Cerebellar nuclear complex (tissue), 1 donor: ENCODE measurements at places on chromosomes 13 and 19.

DNA sequence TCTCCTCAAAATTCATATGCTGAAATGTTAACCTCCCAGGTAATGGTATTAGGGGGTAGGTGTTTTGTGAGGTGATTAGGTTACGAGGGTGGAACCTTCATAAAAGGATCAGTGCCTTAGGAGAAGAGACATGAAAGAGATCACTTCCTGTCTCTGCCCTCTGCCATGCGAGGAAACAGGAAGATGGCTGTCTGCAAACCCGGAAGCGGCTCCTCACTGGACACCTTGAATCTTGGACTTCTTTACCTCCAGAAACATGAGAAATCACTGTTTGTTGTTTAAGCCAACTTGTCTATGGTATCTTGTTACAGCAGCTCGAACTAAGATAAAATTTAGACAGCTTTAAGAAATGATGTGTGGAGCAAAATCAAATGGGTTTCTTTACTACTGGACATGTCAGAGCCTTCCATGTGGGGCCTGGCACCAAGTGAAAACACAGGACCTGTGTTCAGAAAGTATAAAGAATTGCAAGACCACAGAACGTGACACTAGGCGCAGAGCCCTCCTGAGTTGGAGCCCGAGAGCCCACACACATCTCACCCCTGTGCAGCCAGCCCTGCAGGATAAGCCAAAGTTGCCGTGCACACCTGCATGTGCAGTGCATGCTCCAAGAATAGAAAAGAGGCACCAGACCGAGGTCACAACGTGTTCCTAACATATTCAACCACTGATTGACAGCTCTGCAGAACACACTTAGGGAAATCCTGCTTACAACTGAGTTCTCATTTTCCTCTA, 112.5 kb upstream of the UQCRFS1 start:
- DNase-seq, result no peak

DNA sequence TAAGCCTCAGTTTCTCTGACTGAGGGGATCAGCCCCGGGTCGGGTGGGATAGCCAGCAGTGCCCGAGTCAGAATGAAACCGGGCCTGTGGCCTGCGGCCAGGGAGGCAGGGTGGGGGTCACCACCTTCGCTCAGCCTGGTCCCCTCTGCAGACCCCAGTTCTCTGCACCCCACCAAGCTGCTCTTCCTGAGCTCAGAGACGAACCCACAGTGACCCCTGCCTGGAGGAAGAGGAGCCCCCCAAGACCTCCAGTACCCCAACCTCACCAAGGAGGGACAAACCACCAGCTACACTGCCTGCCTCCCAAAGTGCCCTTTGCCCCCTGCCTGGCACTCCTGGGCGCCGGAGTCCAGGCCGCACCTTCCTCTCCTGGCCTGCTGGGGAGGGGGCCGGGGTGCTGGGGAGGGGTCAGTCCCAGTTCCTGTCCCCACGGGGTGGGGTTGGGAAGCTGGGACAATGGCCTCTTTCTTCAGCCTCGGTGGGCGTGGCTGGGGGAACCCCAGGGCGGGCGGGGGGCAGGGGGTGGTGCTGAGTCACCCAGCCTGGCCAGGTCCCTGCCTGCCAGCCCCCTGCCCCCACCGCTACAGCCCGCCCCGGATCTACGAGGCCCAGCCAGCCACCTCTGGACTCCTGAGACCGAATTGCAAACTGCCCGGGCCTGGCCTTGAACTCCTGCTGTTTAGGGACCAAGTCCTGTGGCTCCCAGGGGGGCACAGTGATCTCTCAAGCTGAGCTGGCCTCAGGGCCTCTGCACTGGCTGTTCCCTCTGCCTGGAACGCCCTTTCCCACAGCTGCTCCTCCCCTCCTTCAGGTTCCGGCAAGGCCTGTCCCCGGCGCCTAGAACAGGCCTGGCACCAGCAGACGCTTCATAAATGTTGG, 14.3 kb downstream of the ZBTB7A start:
- no peak for DNase-seq

DNA sequence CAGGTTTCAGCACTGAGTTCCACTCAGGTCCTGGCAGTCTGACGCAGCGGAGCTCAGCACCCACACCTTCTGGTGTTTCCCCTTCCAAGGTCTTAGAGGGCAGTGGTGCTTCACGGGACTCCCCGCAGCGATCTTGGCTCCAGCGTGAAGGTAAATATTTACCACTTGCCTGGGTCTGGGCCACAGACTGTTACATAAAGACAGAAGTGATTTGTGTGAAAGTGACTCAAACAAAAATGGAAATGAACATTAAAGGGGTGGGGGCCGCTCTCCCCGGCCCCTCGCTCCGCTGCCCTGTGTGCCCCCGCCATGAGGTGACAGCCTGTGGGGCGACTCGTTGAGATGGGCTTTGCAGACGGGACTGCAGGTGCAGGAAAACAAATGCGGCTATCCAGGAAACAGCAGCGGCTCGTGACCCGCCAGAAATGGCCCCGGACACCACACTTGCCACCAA, 55.0 kb downstream of the GGACT start:
- no peak for DNase-seq

- no peak for DNase-seq
Observed at GRCh38 chr19:55491546-55492360, 3.5 kb downstream of the SSC5D start.

DNA sequence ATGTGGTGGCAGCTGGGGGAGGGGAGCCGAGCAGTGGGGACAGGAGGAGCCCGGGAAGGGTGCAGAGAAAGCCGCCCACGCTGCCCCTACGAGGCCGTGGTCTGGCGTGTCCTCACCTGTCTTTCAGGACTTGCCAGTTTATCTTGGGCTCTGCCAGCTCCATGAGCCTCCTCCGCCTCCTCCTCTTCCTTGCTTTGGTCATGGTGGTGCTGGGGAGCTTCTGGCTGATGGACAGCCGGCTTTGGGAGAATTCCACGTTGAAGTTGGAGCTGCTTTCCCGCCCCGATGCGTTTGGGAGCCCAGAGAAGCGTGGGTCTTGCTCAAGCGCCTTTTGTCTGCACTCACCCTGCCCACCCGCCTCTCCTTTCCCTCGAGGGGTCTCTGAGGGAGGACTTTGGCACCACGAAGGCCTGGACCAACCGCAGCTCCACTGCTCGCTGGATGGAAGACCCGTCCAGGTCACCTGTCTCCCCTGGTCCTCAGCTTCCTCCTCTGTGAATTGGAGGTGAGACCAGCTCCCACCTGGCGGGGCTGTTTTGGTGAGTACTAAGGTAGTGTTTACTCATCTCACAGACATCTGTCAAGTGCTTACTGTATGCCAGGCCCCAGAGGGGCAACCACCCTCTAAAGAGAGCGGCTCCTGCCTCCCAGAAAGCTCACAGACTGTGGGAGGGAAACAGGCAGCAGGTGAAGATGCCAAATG, 29.7 kb upstream of the MIER2 start:
- DNase-seq, result no peak

DNA sequence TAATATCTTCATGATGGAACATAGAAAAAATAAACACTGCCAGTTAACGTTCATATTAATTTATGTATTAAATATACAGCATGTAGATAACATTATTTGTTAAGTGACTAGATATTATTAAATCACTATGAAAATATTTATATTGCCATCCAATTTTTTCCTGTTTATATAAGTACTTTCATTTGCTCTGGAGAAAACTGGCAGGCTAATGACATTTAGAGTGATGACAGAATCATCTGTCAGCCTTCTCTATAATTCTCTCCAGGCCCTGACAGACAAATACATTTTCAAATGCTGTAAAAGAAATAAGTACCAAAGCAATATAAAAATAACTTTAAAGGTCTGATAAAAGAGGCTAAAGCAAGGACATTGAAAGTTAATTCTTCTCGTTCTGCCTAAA, 2556.7 kb upstream of the PCDH20 start:
- no peak for DNase-seq

DNA sequence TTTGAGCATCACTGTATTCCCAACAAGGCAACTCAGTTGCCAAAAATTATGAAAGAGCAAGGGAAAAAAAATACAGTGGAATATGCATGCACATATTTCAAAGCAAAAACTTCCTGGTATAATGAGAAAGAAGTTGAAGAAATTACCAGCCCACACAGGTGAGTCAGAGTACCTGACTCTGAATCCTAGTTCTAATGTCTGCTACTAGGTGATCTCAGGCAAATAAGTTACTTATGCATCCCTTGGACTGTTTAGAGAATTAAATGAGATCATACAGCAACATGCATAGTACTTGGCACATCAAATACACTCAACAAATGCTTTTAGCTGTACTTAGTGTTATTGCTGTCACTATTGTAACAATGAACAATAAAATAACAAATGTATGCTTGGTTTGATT, 144.9 kb downstream of the MIPEP start:
- DNase-seq, result no peak

DNA sequence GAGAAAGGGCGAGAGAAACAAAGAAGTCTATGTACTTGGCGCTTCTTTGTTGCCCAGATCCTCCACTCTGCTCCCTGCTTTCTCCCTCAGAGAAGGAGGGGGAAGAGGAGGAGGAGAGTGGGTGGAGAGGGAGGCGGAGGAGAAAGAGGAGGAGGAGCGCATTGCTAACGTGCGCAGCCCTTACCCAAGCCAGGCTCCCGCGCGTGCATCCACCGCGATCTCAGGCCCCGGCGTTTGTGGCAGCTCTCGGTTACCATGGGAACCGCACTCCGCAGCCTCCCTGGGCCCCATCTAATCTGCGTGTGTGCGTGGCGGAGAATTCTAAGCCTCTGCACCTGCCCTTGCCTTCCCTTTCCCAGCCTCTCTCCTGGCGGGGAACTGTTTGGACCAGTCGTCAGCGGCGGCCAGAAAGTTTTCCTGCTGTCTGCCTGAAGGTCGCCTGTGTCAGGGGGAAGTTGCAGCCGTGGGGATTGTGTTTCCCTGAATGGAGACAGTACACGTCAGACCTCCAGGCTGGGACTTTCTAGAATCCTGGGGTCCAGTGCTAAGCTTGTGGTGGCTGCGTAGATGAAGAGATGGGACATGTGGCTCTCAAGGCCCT, at the start of gene ERICH6B:
Gene ERICH6B, minus strand, starts transcription at position 239 of the 601 bp plus-strand sequence. CDS start 18,734 bp downstream, outside the sequence.
- no peak for DNase-seq

DNA sequence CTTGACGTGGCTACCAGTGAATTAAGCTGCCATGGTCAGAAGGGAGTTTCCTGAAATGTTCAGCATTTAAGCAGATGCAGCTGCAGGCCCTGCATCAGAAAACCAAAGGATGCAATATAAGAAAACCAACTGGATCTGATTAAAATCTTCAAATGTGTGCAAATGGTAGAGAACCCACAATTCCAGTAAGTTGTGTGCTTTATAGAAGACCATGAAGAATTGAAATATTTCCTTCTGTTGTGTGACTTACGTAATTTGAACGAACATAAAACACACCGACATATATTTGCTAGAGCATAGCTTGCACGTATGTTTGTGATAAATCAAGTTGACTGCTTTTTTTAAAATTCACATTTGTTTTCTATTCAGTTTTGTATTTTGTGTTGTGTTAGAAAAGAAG, 191.4 kb downstream of the COL4A1 start:
- DNase-seq, result no peak

DNA sequence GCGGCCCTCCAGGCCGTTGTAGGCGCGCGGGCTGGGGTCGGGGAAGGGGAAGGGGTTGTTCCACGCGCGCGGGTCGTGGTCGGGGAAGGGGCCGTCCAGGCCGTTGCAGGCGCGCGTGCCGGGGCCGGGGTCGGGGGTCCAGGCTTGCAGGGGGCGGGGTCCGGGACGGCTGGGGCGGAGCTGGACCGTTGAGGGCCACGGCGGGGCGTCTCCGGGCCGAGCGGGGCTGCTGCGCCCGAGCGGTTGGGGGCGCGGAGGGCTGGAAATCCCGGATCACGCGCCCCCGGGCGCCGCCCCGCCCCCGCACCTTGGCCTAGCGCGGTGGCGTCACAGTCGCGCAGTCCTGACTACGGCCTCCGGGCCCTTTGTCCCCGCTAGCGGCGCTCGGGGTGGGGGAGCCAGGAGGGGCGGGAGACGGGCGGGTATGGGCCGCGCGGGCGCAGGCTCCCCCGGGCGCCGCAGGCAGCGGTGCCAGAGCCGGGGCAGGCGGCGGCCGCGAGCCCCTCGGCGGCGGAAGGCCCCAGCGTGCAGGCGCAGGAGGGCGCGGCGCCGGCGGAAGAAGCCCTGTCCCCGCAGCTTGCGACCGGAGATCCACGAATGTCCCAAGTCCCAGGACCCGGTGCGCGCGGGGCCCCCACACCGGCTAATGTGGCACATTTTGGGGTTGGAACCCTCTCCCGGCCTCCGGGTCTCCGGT, 665 bp downstream of the GPX4 start:
- DNase-seq, result no peak

- no peak for DNase-seq
Observed at GRCh38 chr19:43572171-43572588, 3.1 kb downstream of the XRCC1 start.

DNA sequence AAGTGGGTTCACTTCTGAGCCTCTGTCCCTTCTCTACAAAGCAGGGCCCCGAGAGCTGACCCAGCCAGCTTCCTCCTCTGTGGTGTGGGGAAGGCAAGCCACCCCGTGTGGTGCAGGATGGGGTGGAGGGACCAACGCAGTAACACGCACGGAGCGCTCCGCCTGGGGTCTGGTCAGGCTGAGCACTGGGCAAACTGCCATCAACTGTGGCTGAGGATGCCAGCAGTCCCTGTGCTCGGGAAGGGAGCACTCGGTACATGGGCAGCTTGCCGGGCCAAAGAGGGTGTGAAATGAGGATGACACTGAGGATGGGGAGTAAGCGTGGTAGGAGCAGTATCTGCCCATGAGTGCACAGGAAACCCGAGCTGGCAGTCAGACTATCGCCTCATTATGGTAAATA, 7.6 kb upstream of the GMIP start:
- no peak for DNase-seq

DNA sequence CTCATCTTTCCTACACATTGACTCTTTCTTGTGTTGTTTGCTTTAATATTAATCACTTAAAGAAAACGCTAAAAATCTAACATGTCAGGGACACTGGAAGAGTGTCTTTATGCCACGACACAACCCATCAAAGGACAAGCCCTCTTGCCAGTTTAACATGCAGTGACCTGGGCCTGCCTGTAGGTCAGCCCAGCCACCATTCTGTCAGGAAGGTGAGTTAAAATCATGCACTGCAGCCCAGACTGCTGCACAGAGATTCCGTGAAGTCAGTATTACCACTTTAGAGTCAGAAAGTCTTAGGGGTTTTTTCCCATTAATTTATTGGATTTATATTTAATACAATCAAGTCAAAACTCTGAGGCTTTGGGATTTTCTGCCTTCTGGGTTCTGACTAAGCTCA, 58.0 kb downstream of the TNFRSF19 start:
- no peak for DNase-seq

DNA sequence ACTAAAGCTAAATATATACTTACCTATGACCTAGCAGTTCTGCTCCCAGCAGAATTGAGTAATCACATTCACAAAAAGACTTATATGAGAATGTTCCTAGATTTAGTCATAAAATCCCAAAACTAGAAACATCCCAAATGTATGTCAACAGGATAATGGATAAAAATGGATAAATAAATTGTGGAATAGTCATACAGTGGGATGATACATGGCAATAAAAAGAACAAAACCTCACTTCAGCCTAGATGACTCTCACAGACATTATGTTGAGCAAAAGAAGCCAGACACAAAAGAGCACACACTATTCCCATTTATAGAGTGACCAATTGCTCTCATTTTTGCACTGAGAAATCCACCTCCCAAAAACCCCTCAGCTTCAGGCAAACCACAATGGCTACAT, 352.4 kb upstream of the HTR2A start:
- no peak for DNase-seq
